ENCODE measurements at places on chromosomes 3 and 15. TPM values are rescaled to one million over a fixed set of nuclear protein-coding genes. Genes with fewer than 3 reads are reported as not detected.

Gene SGO1
- 0.21 TPM for total RNA-seq

Gene PRKCD
- total RNA-seq = 4.7 TPM

Gene RETNLB
- not detected for total RNA-seq

Gene ZDHHC23
- 0.85 TPM for total RNA-seq

Gene CCR3
- total RNA-seq = not detected

Gene STX19
- 0.72 TPM for total RNA-seq

Gene LRRC28
- total RNA-seq = 18.8 TPM

Gene SPG11
- 94.7 TPM for total RNA-seq

Gene ISL2
- total RNA-seq = not detected

Gene TIPIN
- 12.4 TPM for total RNA-seq

Gene PPARG
- 17.7 TPM for total RNA-seq

Gene FOXP1
- total RNA-seq = 20.2 TPM

Gene C3orf22
- total RNA-seq = not detected

Gene GOLGA6D
- not detected for total RNA-seq

Gene CAND2
- 2.2 TPM for total RNA-seq

Gene CNTN3
- 1.1 TPM for total RNA-seq

Gene AGTR1
- total RNA-seq = not detected

Gene GABRR3
- total RNA-seq = not detected

Gene UBR1
- 19.5 TPM for total RNA-seq

Gene LINGO1
- not detected for total RNA-seq

Gene HEG1
- 12.3 TPM for total RNA-seq

Gene ETV5
- 8.0 TPM for total RNA-seq

Gene GPR171
- total RNA-seq = not detected

Gene CAPN3
- 0.43 TPM for total RNA-seq

Gene C3orf49
- not detected for total RNA-seq

Gene TM4SF1
- 277 TPM for total RNA-seq

Gene RPL39L
- total RNA-seq = 20.7 TPM

Gene CYP1A2
- not detected for total RNA-seq

Gene PARP15
- total RNA-seq = not detected

Gene HGD
- 3.4 TPM for total RNA-seq

Gene C3orf70
- total RNA-seq = not detected

Gene CD96
- not detected for total RNA-seq

Gene TAGLN3
- total RNA-seq = 1.1 TPM

Gene ALG1L2
- total RNA-seq = not detected

Gene MYL3
- not detected for total RNA-seq

Gene GPR149
- not detected for total RNA-seq

Gene PRRT3
- total RNA-seq = 0.72 TPM

Gene MASP1
- not detected for total RNA-seq

Gene KY
- total RNA-seq = not detected

Gene LIPH
- 3.9 TPM for total RNA-seq

Gene CCDC54
- total RNA-seq = not detected

Gene MEX3B
- 0.64 TPM for total RNA-seq

Gene MBNL1
- 116 TPM for total RNA-seq

Gene CLDN11
- 7.5 TPM for total RNA-seq

Gene ZBBX
- total RNA-seq = 0.21 TPM

Gene SLC6A6
- 18.3 TPM for total RNA-seq

Gene THSD4
- 23.1 TPM for total RNA-seq
